ENCODE measurements at places on chromosomes 7 and 10. TPM values are rescaled to one million over a fixed set of nuclear protein-coding genes. Genes with fewer than 3 reads are reported as not detected.

DNA sequence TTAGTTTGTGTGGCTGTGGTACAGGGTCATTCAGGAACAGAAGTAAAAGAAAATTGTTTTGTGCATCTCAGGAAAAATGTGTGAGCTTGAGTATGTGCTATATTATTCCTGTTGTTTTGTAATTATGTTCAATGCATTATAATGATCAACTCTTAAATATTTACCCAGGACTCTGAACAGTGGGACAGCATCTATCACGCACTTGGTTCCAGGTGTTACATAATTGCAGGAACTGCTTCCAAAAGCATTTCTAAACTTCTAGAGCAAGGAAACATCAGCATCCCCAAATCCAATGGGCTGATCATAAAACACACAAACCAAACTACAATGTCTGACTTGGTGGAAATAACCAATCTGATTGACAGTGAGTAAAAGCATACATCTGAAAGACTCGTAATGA is 26.6 kb downstream of the ENO4 start:
- H3K27ac ChIP-seq, result no peak overlapping the region
- peaks cover 2% of the 10 kb centered on the region for H3K27me3 ChIP-seq
- no peaks in the 10 kb centered on the region for H3K36me3 ChIP-seq
- no peak for DNase-seq

DNA sequence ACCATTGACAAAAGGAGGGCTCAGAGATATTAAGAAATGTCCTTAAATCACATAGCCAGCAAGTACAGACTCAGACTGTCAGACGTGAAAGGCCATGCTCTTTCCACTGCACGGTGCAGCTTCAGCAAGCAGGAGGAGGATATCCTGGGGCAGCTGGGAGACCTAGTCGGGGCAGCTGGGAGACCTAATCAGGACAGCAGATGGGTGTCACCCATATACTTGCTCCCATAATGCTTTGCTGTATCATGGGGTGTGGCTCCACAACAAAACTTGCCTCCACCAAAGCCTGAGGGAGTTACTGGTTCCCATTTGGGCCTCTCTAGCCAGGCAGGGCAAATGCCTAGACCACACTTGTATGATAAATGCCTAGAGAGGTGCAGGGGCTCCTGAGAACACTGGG is 55.4 kb downstream of the GRID1 start:
- H3K27ac ChIP-seq, result no peak overlapping the region
- H3K36me3 ChIP-seq, result no peaks in the 10 kb centered on the region
- no peaks in the 10 kb centered on the region for H3K4me1 ChIP-seq
- no peak overlapping the region for H3K4me3 ChIP-seq

- H3K27me3 ChIP-seq, result no peaks in the 10 kb centered on the region
- no peak overlapping the region for H3K4me3 ChIP-seq
- H3K27ac ChIP-seq, result no peak overlapping the region
- peaks cover 31% of the 10 kb centered on the region for H3K4me1 ChIP-seq
Observed at GRCh38 chr10:5970066-5970465, 7.3 kb downstream of the IL15RA start.

GRCh38 chr10:97278491-97278989 is 13.9 kb downstream of the ARHGAP19 start:
- H3K4me3 ChIP-seq, result no peak overlapping the region
- DNase-seq, result no peak
- peaks cover 3% of the 10 kb centered on the region for H3K36me3 ChIP-seq
- H3K27ac ChIP-seq, result no peak overlapping the region
- H3K4me1 ChIP-seq, result peaks cover 9% of the 10 kb centered on the region
- H3K27me3 ChIP-seq, result no peaks in the 10 kb centered on the region

DNA sequence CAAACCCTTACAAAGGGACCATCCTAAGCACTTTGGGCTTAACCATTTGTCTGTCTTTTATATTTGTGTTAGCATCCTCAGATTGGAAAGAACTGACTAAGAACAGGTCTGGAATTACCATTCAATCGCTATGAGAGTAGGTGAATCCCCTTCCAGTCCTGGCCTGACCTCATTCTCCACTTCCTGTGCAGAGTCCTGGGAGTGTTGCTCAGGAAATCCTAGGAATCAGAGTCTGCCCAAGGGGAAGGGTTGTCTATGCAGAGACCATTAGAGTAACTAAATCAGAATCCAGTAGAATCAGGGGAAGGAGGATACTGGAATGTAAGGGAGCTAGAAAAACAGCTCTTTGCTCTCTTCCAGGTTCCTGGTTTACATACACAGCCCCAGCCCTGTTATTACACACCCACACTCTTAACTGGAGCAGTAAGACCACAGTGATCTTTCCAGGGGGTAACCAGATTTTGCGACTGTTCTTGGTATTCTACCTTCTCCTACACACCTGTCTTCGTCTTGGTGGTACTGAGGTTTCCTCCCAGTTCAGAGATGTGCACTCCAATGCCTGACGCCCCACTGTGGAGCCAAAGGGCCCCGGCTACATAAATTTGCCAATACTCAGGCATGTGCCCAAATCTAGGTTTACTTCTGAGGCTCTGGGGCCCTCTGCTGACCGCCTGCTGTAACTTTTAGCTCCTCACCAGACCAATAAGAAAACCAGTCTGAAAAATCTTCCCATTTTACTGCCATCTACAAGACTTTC is 103.7 kb downstream of the RNF216 start:
- no peak overlapping the region for H3K27ac ChIP-seq
- no peak for DNase-seq
- no peaks in the 10 kb centered on the region for H3K27me3 ChIP-seq
- peaks cover 16% of the 10 kb centered on the region for H3K36me3 ChIP-seq
- H3K4me1 ChIP-seq, result peaks cover 51% of the 10 kb centered on the region
- H3K4me3 ChIP-seq, result no peak overlapping the region

GRCh38 chr7:151178831-151179230 is 8.2 kb downstream of the ASB10 start:
- no peak overlapping the region for H3K27ac ChIP-seq
- H3K27me3 ChIP-seq, result peaks cover 13% of the 10 kb centered on the region
- no peak for DNase-seq
- H3K4me3 ChIP-seq, result no peak overlapping the region
- H3K36me3 ChIP-seq, result no peaks in the 10 kb centered on the region

- H3K27ac ChIP-seq, result no peak overlapping the region
- no peak for DNase-seq
- H3K27me3 ChIP-seq, result peaks cover 3% of the 10 kb centered on the region
- no peak overlapping the region for H3K4me3 ChIP-seq
- no peaks in the 10 kb centered on the region for H3K4me1 ChIP-seq
- H3K36me3 ChIP-seq, result no peaks in the 10 kb centered on the region
Observed at GRCh38 chr10:76899490-76899889, 738.1 kb downstream of the KCNMA1 start.

GRCh38 chr7:156703209-156703608 is 62.6 kb downstream of the RNF32 start:
- peaks cover 48% of the 10 kb centered on the region for H3K36me3 ChIP-seq
- no peaks in the 10 kb centered on the region for H3K27me3 ChIP-seq

GRCh38 chr7:39464350-39465054 is 101.7 kb upstream of the YAE1 start:
- peaks cover 6% of the 10 kb centered on the region for H3K4me1 ChIP-seq
- no peak for DNase-seq
- H3K36me3 ChIP-seq, result no peaks in the 10 kb centered on the region
- no peak overlapping the region for H3K4me3 ChIP-seq
- H3K27ac ChIP-seq, result no peak overlapping the region

DNA sequence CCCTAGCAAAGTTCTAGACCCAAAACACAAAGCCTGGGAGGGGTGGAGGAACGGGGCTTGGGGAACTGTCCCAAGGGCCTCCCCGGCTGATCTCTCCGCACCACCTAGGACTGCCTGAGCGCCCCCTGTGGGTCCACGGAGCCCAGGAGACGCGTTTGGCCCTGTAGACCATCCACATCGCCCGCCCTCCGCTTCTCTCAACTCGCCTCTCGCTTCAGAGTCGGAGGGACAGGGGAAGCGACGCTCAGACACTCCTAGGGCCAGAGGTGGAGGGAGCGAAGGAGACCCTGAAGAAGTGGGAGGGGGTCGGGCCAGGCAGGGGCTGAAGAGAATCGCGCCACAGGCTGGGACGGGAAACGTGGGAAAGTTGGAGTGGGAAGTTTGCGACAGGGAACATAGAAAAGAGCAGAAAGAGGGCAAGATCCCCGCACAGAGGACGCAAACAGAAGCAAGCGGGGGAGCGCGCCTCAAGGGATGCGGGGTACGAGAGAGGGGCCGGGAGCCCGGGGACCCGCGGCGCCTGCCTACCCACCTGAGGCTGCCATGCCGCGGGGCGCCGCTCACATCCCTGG is 378 bp downstream of the PIK3AP1 start:
- no peaks in the 10 kb centered on the region for H3K36me3 ChIP-seq
- peak overlapping the region; percentile 81 for H3K27ac ChIP-seq
- peak; percentile 68 for DNase-seq
- peaks cover 28% of the 10 kb centered on the region for H3K4me1 ChIP-seq
- peak overlapping the region; percentile 97 for H3K4me3 ChIP-seq

DNA sequence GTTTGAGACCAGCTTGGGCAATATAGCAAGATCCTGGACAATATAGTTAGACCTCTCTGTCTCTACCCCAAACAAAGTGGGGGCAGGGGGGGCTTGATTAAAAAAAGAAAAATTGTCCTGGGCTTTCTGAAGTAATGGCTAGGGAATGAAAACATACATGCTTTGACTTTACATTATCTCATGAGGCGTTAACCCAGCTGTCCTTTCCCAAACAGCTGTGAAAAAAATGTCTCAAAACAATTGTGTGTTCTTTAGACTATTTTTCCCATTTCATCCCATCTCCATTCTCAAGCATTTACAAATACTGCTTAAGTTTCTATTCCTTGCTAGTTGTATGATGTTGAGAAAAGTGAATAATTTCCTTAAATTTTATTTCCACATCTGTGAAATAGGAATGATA is 27.0 kb upstream of the CDK13 start:
- H3K27ac ChIP-seq, result no peak overlapping the region
- no peaks in the 10 kb centered on the region for H3K4me1 ChIP-seq

- H3K27me3 ChIP-seq, result no peaks in the 10 kb centered on the region
- H3K36me3 ChIP-seq, result no peaks in the 10 kb centered on the region
- no peaks in the 10 kb centered on the region for H3K4me1 ChIP-seq
Observed at GRCh38 chr10:50968386-50969091, 83.1 kb upstream of the A1CF start.

GRCh38 chr7:21941611-21942141 is 4.0 kb downstream of the CDCA7L start:
- peaks cover 55% of the 10 kb centered on the region for H3K4me1 ChIP-seq
- peak overlapping the region; percentile 23 for H3K27ac ChIP-seq
- peaks cover 37% of the 10 kb centered on the region for H3K36me3 ChIP-seq
- peak overlapping the region; percentile 50 for H3K4me3 ChIP-seq
- DNase-seq, result no peak

- H3K27me3 ChIP-seq, result peaks cover 3% of the 10 kb centered on the region
- H3K4me1 ChIP-seq, result no peaks in the 10 kb centered on the region
- no peak for DNase-seq
- no peak overlapping the region for H3K27ac ChIP-seq
Observed at GRCh38 chr7:54987772-54988171, 31.0 kb upstream of the EGFR start.

DNA sequence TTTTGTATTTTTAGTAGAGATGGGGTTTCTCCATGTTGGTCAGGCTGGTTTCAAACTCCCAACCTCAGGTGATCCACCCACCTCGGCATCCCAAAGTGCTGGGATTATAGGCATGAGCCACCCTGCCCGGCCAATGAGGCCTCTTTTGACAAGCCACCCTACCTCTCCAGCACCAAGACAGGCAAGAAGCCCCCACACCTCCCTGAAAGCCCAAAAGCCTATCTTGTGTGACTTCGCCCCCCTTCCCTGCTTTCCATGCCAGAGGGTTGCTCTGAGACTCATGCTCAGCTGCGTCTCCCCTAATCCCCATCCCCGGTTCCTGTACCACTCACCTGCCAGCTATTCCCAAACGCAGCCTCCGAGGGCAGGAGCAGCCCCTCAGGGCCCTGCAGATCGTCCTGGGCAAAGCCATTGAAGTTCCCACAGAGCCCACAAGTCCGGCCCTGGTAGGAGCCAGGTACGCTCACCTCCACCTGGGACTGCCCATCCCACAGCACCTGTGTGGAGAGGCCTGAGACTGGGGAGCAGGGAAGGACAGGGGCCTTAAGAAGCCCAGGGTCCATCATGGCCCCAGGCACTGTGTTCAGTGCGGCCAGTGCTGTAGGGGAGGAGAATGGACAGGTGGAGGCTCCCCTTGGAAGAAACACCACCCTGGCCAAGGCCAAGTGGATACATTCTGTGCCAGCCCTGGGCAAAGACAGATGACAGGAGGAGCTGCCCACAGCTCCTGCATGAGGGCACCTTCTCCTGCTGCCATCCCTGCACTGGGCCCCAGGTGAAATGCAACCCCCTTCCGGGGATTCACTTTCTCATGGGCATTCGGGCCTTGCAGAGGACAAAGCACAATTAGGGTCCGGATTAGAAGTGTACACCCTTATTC is 15.8 kb downstream of the ATP6V1F start:
- no peaks in the 10 kb centered on the region for H3K36me3 ChIP-seq
- peaks cover 5% of the 10 kb centered on the region for H3K27me3 ChIP-seq
- peak overlapping the region; percentile 58 for H3K27ac ChIP-seq
- peaks cover 7% of the 10 kb centered on the region for H3K4me1 ChIP-seq
- DNase-seq, result peak; percentile 32

- no peaks in the 10 kb centered on the region for H3K36me3 ChIP-seq
- H3K4me3 ChIP-seq, result no peak overlapping the region
- no peaks in the 10 kb centered on the region for H3K4me1 ChIP-seq
- H3K27me3 ChIP-seq, result no peaks in the 10 kb centered on the region
Observed at GRCh38 chr7:121853307-121853706, 19.7 kb upstream of the PTPRZ1 start.

- peaks cover 3% of the 10 kb centered on the region for H3K4me1 ChIP-seq
- peaks cover 29% of the 10 kb centered on the region for H3K27me3 ChIP-seq
- H3K27ac ChIP-seq, result no peak overlapping the region
- peak overlapping the region; percentile 81 for H3K4me3 ChIP-seq
- peak; percentile 69 for DNase-seq
- no peaks in the 10 kb centered on the region for H3K36me3 ChIP-seq
Observed at GRCh38 chr7:98870121-98870651, 372 bp upstream of the TMEM130 start.

- peak overlapping the region; percentile 52 for H3K27ac ChIP-seq
- peaks cover 35% of the 10 kb centered on the region for H3K36me3 ChIP-seq
- H3K27me3 ChIP-seq, result no peaks in the 10 kb centered on the region
Observed at GRCh38 chr7:36775061-36775620, 50.8 kb upstream of the AOAH start.

The GDF2 gene
- total RNA-seq, result not detected

The TBXAS1 gene
- 2.1 TPM for total RNA-seq

The FRA10AC1 gene
- 15.5 TPM for total RNA-seq

The TRPV6 gene
- not detected for total RNA-seq

The NUTM2A gene
- 0.79 TPM for total RNA-seq

The GJD4 gene
- total RNA-seq, result not detected

The DOCK1 gene
- 0.06 TPM for total RNA-seq

The CD36 gene
- total RNA-seq, result 6.4 TPM

The AMZ1 gene
- total RNA-seq, result 0.17 TPM

The SNX10 gene
- total RNA-seq, result 31.0 TPM

The PPP1R17 gene
- not detected for total RNA-seq

The UCMA gene
- total RNA-seq, result not detected

The FAM25A gene
- not detected for total RNA-seq

The HNRNPA2B1 gene
- 667 TPM for total RNA-seq

The LRIT1 gene
- not detected for total RNA-seq

Measured in activated naive CD8-positive, alpha-beta T cell treated with anti-CD3 and anti-CD28 coated beads, Interleukin-2, amount 10 ng/mL, durations not matched to agents 7 days and 5 days (primary cell).